ENCODE measurements at places on chromosomes 11 and 22.

GRCh38 chr11:82765466-82766034 is 31.9 kb upstream of the FAM181B start:
- no peak for DNase-seq

- DNase-seq = no peak
Measured at GRCh38 chr11:45983471-45983845, 61.0 kb downstream of the LARGE2 start.

GRCh38 chr11:64132191-64132771 is 33.6 kb downstream of the MACROD1 start:
- no peak for DNase-seq

- DNase-seq = peak; percentile 66
Measured at GRCh38 chr11:77590194-77590782, 535 bp downstream of the AQP11 start.

DNA sequence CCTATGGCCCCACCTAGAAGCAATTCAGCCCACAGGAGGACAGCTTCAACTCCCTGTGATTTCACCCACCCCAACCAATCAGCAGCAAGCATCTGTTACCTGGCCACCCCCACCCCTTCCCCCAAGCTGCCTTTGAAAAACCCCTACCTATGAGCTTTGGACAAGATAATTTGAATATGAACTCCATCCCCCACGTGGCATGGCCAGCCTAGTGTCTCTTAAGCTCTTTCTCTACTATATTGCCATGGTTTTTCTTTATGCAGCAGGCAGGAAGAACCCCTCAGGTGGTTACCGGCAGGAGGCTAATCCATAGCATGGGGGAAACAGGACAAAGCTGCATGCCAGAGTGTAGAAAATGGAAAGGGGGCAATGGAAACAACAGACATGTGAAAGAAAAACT is 29.0 kb downstream of the CTSC start:
- no peak for DNase-seq

DNA sequence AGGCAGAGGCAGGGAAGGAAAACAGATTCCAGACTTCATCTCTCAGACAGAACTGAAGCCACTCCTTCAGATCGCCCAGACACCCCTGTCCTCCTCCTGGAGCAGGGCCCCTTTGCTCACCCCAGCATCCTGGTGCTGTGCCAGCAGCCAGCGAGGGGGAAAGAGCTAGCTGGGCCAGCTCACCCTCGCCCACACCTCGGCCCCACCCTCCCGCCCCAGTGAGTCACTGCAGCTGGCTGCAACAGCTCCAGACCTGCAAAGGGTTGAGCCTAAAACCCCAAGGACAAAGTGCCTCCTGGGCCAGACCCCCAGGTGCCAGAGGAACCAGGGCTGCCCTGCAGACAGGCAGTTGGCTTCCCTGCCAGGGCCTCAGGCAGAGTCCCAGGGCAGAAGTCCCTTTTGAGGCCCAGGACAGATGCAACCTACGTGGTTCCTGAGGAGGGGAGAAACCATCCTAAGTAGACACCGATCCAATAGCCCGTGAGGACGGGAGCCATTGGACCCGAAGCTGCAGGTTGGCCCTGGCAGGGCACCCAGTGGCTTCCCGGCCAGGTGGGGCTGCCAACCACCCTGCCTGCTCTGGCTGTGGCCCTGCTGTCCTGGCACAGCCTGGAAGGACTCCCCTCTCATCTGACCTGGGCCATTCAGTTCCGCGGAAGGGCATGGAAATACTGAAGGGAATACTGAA is 7.2 kb downstream of the AHNAK start:
- DNase-seq = peak; percentile 96

- no peak for DNase-seq
Measured at GRCh38 chr11:70853068-70853769, 399.2 kb downstream of the SHANK2 start.

- peak; percentile 10 for DNase-seq
Measured at GRCh38 chr22:26170795-26171580, 1.7 kb downstream of the SEZ6L start.

DNA sequence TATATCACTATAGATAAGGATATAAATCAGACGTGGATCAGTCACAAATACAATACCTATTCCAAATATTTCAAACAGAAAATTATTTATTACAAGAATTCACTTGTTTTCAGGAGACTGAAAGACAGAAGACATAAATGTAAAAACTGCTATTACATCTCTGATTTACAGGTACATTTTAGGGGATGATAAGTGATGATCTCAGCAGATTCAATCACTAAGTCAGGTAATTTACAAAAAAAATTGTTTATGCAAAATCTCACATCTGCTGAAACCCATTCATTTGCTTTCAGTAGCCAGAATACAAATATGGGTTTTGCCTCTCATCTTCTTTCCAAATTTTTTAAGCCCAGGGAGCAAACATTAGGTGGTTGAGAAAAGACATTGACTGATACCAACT is 1648.4 kb upstream of the RAG2 start:
- no peak for DNase-seq

GRCh38 chr11:70092959-70093715 is 15.0 kb downstream of the ANO1 start:
- DNase-seq = no peak

- no peak for DNase-seq
Measured at GRCh38 chr11:76792505-76793264, 9.5 kb downstream of the TSKU start.

DNA sequence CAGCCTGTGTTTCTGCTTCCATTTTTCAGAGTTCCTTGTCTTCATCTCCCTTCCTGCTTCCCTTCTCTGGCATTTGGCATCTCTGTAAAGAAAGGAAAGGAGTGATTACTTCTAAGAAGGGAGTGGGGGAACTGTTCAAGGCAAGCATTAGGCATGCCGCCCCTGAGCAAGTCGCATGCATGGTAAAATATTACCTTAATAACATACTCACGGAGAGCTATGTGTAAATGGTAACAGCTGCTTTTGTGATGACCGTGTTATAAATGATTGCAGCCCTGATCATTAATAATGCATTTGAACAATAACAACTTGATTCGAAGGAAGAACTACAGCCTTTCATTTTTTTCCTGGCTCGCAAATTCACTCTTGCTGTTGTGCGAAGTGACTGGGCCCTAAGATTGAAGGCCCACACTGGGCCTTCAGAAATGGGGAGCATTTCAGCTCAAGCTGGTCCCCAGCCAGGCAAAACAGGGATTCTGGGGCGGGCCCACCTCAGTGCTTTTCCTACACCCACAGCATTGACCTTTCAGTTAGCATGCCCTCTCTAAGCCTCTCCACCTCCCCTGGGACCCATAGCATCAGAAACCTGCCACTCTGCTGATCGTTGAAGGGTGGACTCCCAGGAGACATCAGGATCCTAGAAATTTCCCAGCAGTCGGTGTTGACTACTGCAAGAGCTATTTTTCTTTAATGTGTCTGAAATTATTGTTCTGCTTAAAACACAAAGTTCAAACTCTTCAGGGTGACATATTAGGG is 263.0 kb upstream of the CADM1 start:
- no peak for DNase-seq

GRCh38 chr11:47400768-47401279 is 7.6 kb upstream of the SLC39A13 start:
- DNase-seq = peak; percentile 24

DNA sequence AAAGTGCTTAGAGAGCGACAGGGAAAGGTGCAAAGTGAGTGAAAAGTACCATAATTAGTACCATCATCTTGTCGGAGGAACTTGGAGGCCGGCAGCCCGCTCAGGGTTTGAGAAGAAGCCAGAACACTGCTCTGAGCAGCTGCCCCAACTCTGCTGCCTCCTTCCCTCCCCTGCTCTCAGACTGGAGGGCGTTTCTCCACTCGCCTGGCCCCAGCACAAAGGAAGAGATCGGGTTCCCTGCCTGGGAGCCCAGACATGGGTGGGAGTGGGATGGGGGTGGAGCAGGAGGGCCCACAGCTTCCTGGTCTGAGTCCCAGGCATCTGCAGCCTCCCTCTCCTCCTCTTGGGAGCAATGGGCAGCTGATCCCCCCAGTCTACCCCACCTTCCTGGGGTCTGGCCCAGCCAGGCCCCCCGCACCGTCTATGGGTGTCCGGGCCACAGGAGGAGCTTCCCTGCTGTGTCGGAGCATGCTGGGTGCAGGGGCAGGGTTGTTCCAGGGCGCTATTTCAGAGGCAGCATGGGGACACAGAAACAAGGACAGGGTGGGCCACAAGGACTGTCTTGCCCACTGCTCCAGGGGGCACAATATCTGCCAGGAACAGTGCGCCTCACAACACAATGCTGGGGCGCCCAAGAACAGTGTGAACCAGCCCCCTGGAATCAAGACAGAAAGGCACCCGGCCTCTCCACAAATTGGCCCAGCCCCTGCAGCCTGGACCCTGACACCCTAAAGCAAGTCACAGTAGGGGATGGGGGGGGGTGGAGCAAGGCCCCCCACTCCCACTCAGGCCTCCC is 4.8 kb downstream of the LIF start:
- DNase-seq = no peak

- peak; percentile 86 for DNase-seq
Measured at GRCh38 chr22:50444663-50445062, 30.2 kb downstream of the SBF1 start.

DNA sequence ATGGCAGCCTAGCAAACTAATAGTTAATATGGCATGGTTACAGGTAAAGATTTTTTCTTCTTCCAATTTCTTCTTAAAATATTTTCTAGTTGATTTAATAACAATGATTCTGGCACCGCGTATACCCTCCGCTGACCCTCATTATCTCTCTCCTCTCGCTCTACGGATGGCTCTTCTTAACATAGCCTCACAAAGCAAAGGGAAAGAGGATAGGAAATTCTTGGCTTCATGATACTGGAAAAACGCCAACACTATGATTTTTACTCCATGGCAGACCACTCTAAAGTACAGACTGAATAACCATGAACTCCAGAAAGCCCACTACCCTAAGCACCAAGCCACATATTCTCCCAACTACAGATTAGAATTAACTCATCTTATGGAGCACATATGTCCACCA is 6.1 kb downstream of the PI4KA start:
- no peak for DNase-seq

DNA sequence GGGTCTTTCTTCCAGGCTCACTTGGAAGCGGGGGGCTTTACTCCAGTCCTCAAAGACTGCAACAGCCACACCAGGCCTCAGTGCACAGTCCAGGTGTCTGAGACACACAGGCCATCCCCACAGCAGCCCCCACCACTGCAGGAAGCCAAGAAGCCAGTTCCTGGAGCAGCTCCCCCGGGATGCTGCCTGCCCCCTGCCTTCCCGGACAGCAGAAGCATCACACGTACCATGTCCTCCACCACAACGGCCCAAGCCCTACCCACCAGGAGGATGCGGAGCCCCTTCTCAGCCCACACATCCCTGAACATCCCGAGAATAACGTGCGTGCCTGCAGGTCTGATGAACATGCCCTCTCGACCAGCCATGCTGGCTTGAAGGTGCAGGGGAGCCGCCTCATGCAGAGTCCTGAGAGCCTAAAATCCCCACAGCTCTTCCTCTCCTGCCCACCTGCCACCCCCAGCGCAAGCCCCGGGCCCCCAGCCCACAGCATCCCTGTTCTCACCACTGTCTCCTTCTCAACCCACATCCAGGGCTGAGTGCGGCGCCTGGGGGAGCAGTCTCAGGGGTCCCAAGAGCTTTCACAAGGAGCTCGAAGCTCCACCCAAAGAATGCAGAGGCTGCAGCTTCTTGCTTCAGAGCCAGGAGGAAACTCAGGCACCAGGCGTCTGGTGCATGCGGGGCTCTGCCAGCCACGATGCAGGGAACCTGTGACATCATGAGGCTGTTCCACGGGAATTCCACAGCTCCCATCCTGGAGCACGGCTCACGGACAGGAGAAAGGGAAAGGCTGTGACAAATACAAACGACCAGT is 209.6 kb downstream of the BRD1 start:
- no peak for DNase-seq

DNA sequence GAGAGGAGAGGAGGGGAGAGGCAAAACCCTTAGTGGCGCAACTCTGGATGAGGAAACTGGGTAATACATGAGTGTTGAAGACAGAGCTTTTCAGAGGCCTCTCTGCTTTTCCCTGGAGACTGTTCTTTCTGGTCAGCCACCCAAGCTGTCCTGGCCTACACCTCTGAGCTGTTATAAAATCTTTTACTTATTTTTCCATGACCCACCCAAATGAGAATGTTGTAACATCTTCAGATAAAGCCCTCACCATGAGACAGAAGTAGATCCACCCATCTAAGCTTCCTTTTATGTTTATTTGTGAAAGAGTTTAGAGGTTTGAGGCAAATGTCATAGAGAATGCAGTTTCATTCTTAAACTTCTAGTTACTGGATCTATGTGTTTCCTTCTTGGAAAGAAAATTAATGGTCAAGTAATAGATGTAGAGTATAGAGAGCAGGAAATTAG is 20.3 kb upstream of the APLP2 start:
- DNase-seq = peak; percentile 32

GRCh38 chr22:17518406-17518805 is 44.9 kb upstream of the SLC25A18 start:
- no peak for DNase-seq

GRCh38 chr11:75663808-75664207 is 5.0 kb downstream of the MAP6 start:
- DNase-seq = no peak

DNA sequence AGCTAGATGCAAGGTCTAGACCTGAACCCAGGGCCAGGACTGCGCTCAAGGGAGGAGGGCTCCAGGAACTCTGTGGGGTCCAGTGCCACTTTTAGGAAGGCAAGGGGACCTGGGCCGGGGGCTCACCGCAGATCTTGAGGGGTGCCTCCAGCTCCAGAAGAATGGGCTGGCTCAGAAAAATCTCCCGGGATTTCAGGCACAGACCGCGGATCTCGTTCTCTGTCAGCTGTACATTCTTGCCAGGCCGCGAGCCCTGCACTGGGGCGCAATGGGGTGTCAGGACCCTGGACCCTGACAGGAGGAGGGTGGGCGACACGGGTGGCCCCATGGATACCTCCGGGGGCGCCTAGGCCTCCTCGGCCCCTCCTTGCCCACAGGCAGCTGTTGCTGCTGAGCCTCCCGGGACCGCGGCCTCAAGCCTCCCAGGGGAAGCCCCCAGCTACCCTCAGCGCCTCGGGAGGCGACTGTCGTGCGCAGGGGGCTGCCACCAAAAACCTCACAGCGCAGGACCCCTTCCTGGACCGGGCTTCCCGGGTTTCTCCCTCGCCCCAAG is 640 bp downstream of the PPP1CA start:
- DNase-seq = peak; percentile 55

DNA sequence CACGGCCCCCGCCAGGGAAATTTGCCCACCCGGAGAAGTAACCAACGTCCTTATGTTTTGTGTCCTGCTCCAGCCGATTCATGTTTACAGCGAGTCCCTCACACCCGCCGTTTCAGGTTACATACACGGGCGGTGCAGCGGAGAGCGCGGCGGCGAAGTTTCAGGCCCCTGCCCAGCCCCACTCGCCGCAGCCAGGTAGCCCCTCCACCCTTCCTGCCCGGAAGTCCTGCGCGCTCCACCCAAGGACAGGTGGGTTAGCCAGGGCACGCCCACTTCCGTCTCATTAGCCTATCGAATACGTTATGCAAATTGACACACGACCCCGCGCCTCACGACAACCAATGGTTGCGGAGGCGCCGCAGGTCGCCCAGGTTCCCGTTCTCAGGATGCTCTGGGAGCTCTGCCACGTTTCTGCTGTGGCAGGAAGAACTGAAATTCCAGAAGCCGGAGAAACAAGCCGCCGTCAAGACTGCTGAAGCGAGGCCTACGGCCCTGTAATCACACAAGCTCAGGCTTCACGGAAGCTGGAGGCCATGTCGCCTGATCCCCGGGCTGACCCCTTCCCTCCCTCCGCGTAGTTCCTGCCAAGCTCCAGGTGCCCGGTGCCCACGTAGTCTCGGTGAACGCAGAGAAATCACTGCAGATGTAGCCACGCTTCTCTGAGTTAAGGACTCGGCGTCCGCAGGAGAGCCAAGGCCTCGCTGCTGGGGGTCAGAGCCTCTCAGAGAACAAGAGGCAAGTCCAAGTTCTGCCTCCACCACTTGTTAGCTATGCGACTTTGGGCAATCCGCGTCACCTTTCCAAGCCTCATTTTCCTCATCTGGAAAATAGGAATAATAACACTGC is 22.4 kb upstream of the MYH9 start:
- no peak for DNase-seq
